ENCODE measurements at places on chromosomes 5 and 9.

DNA sequence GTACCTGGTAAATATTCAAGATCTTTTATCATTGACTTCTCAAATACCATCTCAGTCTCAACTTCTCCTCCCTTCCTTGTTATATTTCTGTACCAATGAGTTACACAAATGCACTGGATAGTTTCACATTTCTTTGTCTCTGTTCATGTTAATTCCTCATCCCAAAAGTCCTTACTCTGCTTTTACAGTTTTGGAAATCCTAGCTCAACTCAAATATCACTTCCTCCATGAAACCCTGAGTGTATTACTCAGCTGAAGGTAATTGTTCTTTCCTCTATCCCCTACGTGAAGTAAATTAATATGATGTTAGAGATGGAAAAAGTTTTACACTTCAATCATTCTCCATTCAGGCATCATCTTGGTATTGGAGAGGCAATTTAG lies 241.5 kb downstream of the TLE4 start:
- DNase-seq: no peak

GRCh38 chr5:13501176-13501575 lies 443.3 kb downstream of the DNAH5 start:
- DNase-seq: peak; percentile 80

DNA sequence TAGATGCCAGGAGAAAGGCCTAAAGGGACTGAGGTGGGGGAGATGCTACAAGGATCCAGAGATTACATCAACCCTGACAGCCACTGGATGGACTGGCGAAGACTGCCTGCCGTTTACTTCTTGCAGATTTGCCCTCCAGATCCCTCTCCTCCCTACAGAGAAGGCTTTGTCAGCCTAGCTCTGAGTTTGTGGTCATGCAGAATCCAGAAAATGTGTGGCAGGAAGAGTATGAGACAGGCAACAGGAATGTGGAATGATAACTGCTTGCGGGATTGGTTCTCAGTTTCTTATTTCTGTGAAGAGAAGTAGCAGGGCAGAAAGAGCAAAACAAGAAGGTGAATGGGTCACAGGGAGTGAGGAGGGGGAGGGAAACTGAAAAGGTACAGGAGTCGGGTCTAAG lies 129.6 kb downstream of the TLE1 start:
- DNase-seq: peak; percentile 82

DNA sequence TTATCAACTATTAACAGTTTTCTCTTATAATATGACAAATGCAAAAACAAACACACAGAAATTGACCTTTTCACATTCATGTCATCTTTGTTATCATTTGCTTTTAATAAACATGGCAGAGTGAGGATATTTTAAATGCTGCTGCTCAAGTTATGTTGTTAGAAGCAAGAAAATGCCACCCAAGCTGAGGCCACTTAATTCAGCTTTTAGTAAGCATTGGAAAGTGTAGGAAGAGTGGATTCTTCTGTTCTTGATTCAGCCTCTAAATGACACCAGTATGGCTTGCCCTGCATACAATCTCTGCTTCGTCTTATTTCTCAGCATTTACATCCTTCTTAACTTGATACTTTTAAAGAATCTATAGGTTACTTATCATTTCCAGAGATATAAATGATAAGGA lies 420.4 kb upstream of the POU5F2 start:
- no peak for DNase-seq

- DNase-seq: no peak
Observed at GRCh38 chr5:133344266-133344665, 268.1 kb downstream of the FSTL4 start.

DNA sequence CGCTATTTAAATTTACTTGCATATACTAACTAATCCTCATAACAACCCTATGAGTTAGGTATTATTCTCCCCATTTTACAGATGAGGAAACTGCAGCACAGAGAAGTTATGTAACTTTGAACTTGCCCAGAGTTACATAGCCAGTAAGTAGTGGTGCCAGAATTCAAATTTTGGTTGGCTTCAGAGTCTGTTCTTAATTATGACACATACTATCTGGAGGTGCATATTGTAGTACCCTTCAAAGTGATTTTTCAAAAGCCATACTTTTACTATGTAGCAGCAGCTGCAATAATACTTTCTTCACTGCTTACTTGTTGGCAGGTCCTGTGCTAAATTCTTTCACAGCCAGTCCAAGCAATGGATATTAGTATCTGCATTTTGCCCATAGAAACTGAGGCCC lies 16.4 kb downstream of the MAN2A1 start:
- no peak for DNase-seq

DNA sequence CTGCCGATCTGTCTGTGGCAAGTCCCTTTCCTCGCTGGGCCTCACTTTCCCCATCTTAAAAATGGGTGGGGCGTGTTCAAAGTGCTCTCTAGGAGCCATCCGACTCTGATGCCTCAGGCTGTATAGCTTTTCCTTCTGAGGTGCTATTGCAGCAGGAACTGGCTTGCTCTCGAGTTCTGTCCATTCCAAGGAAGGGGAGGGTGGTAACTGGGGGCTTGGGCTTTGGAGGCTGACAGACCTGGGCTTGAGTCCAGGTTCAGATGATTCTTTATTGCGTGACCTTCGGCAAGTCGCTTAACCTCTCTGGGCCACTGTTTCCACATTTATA lies 139.5 kb downstream of the RGS3 start:
- DNase-seq: no peak

GRCh38 chr9:83154821-83155220 lies 91.9 kb upstream of the RASEF start:
- no peak for DNase-seq

DNA sequence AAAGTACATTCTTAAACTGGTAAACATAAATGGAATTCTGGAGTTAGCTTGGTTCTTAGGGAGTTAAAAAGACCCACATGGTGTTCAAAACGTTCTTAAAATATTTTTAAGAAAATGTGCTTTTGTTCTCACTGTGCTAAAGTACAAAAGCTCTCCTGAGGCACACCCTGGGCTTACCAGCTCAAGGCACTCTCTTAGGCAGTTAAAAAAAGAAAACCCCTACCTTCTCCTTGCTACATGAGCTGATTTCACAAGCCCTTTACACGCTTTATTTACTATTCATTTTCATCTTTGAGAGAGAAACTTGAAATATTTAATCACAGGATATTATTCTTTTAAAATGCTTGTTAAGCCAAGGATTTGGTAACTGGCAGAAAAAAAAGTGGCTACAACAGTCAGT lies 723.3 kb upstream of the GRAMD2B start:
- DNase-seq: no peak

DNA sequence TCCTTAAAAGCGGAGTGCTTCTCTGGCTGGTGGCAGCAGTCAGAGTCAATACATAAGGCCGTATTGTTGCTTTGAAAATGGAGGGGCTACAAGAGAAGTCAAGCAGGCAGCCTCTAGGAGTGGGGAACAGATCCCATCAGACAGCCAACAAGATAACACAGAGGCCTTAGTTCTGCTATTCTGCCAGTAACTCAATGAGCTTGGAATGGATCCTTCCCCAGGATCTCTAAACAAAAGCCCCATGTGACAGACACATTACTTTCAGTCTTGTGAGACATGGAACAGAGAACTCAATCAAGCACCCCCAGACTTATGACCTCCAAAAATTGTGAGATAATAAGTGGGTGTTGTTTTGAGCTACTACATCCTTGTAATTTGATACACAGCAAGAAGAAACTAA lies 158.6 kb downstream of the RFX3 start:
- DNase-seq: no peak

DNA sequence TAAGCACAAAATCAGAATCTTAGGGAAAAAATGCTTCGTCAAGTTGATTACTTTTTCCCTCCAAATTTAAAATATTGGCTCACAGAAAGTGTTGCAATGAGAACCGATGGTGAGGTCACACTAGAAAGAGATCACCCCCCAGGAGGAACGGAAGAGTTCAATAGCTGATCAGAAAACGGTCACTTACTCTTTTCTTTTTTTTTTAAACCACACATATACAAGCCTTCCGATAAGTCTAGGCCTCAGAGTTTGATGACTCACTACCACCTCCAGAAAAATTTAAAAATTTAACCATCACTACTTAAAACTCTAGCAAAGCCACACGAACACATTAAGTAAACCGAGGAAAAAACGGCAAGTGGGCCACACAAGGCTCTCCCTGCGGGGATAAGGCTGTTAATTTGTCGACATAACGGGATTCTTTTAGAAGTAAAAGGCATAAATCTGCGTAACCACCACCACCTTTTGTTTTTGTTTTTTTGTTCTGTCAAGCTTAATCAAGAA lies 1.2 kb downstream of the SURF4 start:
- DNase-seq: peak; percentile 46

DNA sequence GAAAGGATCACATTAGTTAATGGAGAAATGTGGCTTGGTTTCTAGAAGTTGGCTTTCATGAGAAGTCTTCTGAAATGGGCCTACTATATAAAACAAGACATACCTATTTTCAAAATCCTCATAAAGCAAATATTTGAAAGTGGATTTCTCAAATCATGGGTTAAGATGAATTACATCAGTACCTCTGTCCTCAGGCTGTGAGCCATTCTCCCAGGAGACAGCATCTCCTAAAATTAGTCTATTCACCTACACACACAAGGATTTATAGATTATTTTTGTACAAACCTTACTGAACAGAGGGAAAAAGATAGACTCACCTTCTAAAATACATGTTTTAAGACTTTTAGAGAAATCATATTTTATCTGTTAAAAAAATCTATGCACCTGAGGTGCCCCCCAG lies 32.1 kb upstream of the SPOCK1 start:
- no peak for DNase-seq

GRCh38 chr5:39520232-39520572 lies 95.4 kb upstream of the DAB2 start:
- DNase-seq: peak; percentile 93

- no peak for DNase-seq
Observed at GRCh38 chr5:168654211-168654721, 75.1 kb upstream of the PANK3 start.

- no peak for DNase-seq
Observed at GRCh38 chr5:135442431-135443160, 4.6 kb downstream of the DCANP1 start.

DNA sequence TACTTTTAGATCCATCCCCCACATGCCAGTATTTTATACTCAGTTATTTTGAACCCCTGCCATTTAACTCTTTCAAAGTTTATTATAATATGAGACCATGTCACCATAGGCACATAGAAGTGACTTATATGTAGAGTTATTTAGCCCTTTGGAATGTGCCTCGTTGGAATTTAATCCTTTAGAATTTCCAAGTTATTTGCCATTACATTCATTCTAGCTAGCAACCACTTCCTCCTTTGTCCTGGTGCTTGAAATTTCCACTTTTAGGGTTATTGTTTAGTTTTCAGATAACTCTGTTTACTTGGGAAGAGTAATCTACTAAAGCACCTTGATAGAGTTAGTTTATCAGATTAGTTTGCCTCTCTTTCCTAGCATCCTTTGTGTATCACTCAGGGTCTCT lies 82.8 kb upstream of the TLE1 start:
- DNase-seq: peak; percentile 26

DNA sequence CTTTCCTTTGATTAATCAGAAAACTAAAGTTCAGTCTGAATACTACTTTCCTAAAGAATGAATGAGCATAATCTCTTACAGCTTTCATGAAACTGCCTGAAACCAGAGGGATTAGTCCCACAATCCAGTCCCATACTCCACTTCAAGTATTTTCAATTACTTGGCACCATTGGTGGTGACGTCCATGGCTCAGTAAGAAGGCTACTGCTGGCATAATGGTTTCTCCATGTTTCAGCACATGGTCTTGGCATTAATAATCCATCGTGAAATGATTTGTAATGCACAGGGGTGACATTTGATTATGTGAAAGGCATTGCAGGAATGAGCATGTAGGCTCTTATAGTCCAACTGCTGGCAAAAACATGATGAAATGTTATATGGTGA lies 23.4 kb downstream of the LIX1 start:
- no peak for DNase-seq

DNA sequence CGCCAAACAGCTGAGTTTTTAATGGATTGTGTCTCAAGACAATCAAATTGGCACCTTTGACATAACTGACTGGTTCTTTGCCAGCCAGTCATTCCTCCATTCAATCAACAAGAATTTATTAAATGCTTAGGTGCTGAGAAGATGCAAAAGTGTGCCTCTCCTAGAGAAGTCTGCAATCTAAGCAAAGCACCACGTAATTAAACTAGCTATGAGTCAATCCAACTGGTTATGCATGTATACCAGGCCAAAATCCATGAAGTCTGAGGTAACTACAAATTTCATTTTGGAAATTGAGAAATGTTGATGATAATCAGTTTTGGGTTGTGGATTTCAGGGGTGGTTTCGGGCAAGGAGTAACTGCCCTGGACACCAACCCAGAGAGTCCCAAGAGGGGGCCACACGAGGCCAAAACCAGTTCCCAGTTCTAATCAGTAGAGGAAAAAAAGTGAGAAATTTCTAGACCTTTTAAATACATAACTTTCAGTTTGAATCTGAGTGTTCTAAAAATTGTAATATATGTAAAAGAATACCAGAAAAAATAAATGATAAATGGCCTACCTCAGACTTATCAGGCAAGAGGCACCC lies 92.6 kb downstream of the EFNA5 start:
- DNase-seq: no peak

- DNase-seq: no peak
Observed at GRCh38 chr9:87611776-87612175, 114.1 kb downstream of the DAPK1 start.

DNA sequence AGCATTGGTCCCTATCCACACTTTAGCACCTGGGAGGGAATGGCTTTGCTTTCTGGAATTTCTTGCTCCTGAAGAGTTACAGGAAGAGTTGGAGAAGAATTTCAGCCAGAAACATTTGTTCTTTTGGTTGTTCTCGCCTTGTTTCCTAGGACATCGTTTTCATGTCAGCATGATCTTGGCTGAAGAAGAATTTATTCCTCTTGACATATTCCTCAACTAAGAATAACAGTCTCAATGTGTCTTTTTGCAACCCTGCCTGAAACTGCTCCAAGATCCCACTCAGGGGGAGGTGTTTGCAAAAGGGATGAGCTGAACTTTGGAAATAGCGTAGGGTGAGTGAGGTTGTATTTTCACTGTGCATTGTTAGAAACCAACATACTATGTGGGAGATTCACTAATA lies 26.1 kb downstream of the MAMDC2 start:
- no peak for DNase-seq

GRCh38 chr9:23702311-23702922 lies 123.6 kb downstream of the ELAVL2 start:
- no peak for DNase-seq

GRCh38 chr5:32096891-32097595 lies 77.1 kb downstream of the GOLPH3 start:
- DNase-seq: no peak

DNA sequence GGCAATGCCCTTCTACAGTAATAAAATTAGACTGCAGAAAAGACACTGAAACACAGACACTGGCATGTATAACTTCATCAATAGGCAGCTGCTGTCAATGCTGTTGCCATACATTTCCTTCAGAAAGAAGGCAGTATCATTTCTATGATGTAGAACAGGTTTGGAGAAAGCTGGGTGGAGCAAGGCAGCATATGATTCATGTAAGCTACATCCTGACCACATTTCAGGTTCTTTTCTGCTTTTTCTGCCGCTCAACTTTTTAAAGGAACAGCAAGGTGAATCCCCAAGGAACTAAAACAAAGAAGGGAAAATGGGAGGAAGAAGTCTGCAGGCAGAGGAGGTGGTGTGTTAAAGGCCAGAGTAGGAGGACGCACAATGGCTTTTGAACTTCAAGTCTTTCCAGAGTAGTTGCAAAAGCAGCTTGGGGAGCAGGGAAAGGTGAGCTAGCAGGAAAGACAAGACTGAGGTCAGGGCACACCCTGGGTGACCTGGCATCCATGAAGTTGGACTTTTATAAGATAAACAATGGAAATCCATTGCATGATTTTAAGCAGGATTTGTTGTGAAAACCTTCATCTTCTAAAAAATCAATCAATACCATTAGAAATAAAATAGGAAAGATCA lies 142.1 kb downstream of the MED10 start:
- no peak for DNase-seq

- peak; percentile 51 for DNase-seq
Observed at GRCh38 chr5:140220032-140220697, 45.2 kb downstream of the CYSTM1 start.
